ENCODE measurements at places on chromosomes 11 and 22. TPM values are rescaled to one million over a fixed set of nuclear protein-coding genes. Genes with fewer than 3 reads are reported as not detected.

DNA sequence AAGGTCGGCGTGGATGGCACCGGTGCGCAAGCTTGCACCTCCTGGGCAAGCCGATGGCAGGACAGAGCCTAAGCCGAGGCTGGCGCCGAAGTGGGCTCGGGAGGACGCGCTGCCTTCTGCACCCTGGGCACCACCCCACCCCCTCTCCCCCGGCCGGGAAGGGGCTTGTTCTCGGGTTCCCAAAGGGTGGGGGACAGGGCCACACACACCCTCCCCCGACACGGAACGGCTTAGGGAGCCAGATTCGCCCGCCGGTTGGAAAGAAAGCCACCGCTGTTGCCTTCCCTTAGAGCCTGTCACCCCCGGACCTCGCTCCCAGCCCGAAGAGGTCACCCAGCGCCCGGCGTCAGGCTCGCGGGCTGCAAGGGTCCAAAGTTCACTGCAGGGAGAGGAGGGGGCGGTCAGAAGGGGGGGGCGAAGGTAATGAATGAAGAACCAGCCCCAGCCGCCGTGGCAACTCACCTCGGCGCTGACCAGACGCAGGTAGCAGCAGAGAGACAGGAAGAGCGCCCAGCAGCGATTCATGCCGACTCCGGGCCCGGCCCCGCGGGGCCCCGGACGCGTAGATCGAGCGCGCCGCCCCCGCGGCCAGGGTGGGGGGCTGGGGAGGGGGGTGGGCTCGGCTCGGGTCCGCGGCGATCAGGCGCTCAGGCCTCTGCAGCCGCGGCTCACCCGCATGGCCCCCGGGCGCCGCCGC, 1.2 kb downstream of the PDGFB start:
- H3K27ac ChIP-seq: no peak overlapping the region
- H3K27me3 ChIP-seq: peaks cover 19% of the 10 kb centered on the region
- H3K36me3 ChIP-seq: no peaks in the 10 kb centered on the region
- no peaks in the 10 kb centered on the region for H3K4me1 ChIP-seq
- no peak for DNase-seq

- no peaks in the 10 kb centered on the region for H3K36me3 ChIP-seq
- no peak within 1 kb of the TSS for H3K4me3 ChIP-seq
- DNase-seq: peak; percentile 39
- H3K27ac ChIP-seq: no peak within 1 kb of the TSS
- no peaks in the 10 kb centered on the region for H3K27me3 ChIP-seq
These were observed at the start of gene CRYAB for GRCh38 chr11:111911563-111912401. Gene CRYAB, minus strand, starts transcription at chr11:111911770. Its CDS starts 46 bp downstream, at chr11:111911724.

GRCh38 chr11:116384876-116385275, 387.9 kb downstream of the BUD13 start:
- no peak overlapping the region for H3K4me3 ChIP-seq
- no peak for DNase-seq
- H3K4me1 ChIP-seq: no peaks in the 10 kb centered on the region
- no peaks in the 10 kb centered on the region for H3K27me3 ChIP-seq

DNA sequence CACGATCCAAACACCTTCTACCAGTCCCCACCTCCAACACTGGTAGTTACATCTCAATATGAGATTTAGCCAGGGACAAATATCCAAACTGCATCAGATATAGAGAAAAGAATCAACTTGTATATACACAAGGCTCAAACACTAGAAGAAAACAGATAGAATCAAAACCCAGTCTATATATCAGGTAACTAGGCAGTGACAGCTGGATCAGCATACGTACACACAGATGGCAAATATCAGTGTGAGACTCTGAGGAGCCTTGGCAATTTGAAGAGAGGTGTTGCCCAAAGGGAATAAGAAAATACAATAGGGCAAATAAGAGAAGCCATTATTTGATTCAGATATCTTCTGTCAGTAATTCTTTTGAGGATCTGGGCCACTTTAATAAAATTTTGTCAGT, 951.3 kb upstream of the CHORDC1 start:
- H3K27me3 ChIP-seq: no peaks in the 10 kb centered on the region
- no peak for DNase-seq
- H3K4me3 ChIP-seq: no peak overlapping the region
- no peak overlapping the region for H3K27ac ChIP-seq

DNA sequence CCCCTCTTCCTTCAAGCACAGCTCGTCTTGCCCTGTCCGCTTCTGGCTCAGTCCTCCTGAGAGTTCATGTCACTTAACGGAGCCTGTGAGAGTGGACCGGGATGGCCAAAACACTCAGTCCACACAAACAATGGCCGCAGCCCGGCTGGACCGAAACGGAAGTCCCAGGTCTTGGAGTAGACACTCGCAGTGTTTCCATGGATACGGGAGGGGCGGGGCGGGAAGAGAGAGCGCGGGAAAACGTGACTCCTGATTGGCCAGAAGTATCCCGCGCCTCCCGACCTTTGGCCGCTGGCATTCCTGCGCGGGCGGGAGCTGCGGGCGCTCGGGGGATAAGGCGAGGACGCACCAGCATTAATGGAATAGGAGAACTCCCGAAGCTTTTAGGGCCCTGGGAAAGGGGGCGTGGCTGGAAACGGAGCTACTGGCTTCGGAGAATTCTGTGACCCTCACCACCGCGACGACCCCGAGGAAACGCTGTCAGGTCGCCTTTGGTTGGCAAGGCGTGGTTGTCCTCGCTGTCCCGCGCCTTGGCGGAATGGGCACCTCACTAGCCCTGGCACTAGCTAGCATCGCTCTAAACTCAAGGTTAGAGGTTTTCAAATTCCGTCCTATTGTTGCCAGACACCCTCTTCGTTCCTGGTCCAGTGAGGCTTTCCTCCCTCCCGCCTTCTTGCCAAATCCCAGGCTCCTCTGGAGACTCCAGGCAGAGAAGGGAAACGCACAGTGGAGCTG, at the start of the genes NLRP14 and ZNF214:
TSS of gene NLRP14 (plus strand) at position 297 of the 735 bp plus-strand sequence. CDS start 18,108 bp downstream, outside the sequence.
TSS of gene ZNF214 (minus strand) at position 164 of the 735 bp plus-strand sequence. CDS start 17,511 bp downstream, outside the sequence.
- peak; percentile 98 for DNase-seq
- H3K4me1 ChIP-seq: no peaks in the 10 kb centered on the region
- H3K4me3 ChIP-seq: peak within 1 kb of the TSS; percentile 100

DNA sequence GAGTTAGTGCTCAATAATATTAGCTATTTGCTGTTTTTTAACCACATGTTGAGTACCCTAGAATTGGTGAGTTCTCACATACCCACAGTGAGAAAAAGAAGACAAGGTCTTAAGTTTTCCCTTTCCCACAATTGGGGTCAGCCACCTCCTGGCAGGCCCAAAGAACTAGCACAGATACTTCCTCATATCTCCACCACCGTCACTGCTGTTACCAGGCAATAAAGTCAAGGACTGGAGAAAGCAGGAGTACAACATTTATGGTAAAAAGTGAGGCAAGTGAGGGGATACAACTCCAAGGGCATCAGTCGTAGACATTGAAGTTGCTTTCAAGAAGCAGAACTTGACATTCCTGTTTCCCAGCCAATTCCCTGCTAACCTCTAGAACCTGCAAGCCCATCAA, 19.6 kb downstream of the ELP4 start:
- no peak overlapping the region for H3K27ac ChIP-seq
- H3K4me3 ChIP-seq: no peak overlapping the region
- peaks cover 2% of the 10 kb centered on the region for H3K36me3 ChIP-seq
- H3K27me3 ChIP-seq: no peaks in the 10 kb centered on the region
- H3K4me1 ChIP-seq: no peaks in the 10 kb centered on the region

- H3K4me1 ChIP-seq: peaks cover 2% of the 10 kb centered on the region
- H3K36me3 ChIP-seq: peaks cover 4% of the 10 kb centered on the region
- no peak for DNase-seq
These were observed 25.5 kb upstream of the TXNRD2 start for GRCh38 chr22:19966908-19967750.

The OVOL1 gene
- 5.7 TPM for total RNA-seq

The ACR gene
- total RNA-seq: not detected

The SLC43A3 gene
- total RNA-seq: 21.9 TPM

All from H9 (cell line).